Effector memory CD4-positive, alpha-beta T cell (primary cell): ENCODE measurements at places on chromosomes 2 and 18.

DNA sequence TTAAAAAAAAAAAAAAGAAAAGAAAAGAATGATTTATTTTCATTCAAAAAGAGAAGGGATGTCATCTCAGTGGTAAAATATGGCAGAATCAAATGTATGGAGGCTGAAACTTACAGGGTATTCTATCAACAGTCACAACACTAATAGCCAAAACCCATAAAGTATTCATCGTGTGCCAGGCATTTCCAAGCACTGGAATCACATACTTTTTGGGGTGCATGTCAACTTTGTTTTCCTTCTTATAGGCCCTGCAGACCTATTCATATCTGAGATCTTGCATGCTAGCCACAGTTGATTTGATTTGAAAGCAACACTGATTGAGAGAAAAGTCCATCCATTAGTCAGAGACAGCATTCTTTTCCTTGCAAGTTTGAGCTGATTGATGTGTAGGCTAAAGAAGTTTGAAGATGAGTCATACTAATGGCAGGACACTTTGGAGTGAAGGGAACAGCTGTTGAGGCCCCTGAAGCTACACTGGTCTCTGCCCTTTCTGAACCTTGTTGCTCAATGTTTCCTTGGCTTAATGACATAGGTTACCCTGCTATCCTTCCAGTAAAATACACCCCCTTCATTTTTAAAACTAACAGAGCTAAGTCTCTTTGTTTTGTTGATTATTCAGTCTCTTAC, 22.0 kb downstream of the KATNAL2 start:
- no peak for DNase-seq

DNA sequence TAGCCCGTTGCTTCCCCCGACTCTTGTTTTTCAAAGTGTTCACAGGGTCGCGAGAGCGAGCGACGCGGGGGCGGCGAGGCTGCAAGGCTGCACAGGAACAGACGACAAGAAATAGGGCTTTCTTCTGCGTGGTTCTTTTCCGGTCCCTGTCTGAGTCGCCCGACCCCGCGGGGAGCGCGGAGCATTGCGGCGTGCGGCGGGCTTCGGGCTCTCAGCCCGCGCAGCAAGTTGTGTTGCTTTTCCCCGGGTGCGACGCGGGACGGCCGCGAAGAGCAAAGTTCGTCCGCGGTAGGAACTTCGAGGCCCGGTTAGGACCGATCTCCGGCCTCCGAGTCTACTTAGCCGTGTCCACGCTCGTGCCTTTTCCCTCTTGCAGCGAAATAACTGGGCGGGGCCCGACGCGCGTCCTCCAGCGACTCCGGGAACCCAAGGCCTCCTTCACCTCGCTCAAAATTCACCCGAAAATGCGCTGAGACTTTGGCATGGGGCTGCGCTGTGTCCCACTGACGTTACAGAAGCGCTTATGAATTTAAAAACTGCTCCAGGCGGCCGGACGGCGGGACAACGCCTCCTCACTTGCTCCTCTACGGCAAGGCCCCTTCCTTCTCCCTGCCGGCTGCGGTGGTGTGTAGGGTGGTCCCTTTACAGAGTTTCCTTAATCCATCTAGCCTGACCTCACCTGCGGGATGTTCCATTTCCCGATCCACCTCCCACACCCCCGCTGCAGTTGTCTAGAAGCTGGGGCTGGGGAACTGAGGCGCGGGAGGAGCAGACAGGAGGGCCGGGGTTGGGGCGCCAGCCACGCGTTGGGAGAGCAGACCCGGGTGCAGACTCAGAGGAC, 1.5 kb upstream of the BCL2L11 start:
- DNase-seq: no peak

GRCh38 chr2:232207174-232207573, 171.4 kb upstream of the ALPP start:
- no peak for DNase-seq

DNA sequence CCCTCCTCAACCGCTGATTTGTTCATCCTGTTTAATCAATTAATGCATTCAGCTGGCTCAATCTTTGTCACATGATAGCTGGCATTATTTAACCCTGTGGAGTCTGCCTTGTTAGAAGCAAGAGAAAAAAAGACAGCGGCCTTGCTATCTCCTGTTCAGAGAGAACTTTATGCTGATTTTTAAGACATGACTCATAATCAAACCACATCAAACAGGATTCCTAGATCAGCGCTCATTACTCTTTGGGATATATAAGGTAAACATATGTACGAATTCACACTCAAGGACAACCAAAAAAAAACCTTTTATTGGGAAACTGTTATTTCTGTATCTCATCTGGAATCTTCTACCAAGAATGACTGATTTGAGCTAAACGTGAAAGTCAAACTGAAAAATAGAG, 195.1 kb downstream of the C1D start:
- DNase-seq: no peak

DNA sequence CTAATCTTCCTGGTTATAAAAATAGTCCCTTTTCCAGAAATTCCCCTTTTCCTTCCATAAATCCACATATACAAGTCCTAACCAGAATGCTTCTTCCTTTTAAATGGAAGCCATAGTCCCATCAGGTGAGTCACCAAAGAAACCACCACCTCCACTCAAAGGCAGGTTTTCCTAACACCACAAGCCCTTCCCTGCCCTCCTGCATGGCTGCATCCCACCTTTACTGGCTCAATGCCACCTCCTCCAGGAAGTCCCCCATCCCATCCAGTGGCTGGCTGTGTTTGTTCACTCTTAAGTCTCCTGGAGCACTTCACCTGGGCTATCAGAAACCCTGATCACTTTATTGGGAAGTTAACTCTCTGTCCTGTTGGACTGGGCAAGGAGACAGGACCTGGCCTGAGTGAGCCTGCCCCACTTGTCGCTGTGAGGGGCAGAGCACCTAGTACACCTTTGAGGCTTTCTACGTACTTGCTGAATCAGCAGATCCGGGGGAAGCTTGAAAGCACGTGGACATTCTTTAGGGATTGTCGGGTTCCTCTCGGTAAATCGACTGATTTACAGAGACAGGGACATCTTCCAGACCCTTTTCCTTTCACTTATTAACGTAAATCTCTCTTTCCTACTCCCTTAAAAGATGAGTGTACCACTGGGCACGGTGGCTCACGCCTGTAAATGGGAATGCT, 71.0 kb downstream of the NGEF start:
- no peak for DNase-seq
